ENCODE measurements at places on chromosomes 7 and 10.

- peak; percentile 52 for DNase-seq
- H3K36me3 ChIP-seq = peaks cover 8% of the 10 kb centered on the region
- H3K27me3 ChIP-seq = no peaks in the 10 kb centered on the region
- H3K27ac ChIP-seq = no peak overlapping the region
- peaks cover 2% of the 10 kb centered on the region for H3K4me1 ChIP-seq
- H3K4me3 ChIP-seq = no peak overlapping the region
Measured at GRCh38 chr10:58291538-58292174, 22.7 kb downstream of the CISD1 start.

- DNase-seq = no peak
- H3K27ac ChIP-seq = no peak overlapping the region
- no peaks in the 10 kb centered on the region for H3K27me3 ChIP-seq
- no peaks in the 10 kb centered on the region for H3K4me1 ChIP-seq
- H3K36me3 ChIP-seq = no peaks in the 10 kb centered on the region
Measured at GRCh38 chr10:124579011-124579399, 117.4 kb downstream of the LHPP start.

- peaks cover 6% of the 10 kb centered on the region for H3K4me1 ChIP-seq
- no peaks in the 10 kb centered on the region for H3K36me3 ChIP-seq
- DNase-seq = no peak
- H3K27ac ChIP-seq = no peak overlapping the region
- H3K4me3 ChIP-seq = no peak overlapping the region
- no peaks in the 10 kb centered on the region for H3K27me3 ChIP-seq
Measured at GRCh38 chr7:14446829-14447228, 455.7 kb downstream of the DGKB start.

DNA sequence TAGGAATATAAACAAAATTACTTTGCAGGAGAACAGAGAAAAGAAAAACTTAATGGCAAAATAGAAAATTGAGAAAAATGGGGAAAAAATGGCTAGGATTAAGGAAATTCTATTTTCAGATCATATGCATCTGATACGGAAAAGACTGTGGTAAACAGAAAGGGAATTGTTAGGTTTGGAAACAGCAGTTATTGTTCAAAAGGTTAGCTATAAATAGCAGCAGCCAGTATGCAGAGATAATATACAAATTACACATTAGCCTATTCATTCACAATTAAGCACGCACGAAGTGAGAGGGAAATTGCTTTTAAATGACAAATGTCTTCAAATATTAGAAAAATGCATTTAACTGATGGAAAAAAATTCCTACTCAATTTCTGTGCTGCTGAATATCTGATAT, 224.1 kb upstream of the FAM3C start:
- no peaks in the 10 kb centered on the region for H3K4me1 ChIP-seq
- no peak for DNase-seq
- no peaks in the 10 kb centered on the region for H3K36me3 ChIP-seq
- no peak overlapping the region for H3K27ac ChIP-seq
- H3K27me3 ChIP-seq = no peaks in the 10 kb centered on the region
- no peak overlapping the region for H3K4me3 ChIP-seq

DNA sequence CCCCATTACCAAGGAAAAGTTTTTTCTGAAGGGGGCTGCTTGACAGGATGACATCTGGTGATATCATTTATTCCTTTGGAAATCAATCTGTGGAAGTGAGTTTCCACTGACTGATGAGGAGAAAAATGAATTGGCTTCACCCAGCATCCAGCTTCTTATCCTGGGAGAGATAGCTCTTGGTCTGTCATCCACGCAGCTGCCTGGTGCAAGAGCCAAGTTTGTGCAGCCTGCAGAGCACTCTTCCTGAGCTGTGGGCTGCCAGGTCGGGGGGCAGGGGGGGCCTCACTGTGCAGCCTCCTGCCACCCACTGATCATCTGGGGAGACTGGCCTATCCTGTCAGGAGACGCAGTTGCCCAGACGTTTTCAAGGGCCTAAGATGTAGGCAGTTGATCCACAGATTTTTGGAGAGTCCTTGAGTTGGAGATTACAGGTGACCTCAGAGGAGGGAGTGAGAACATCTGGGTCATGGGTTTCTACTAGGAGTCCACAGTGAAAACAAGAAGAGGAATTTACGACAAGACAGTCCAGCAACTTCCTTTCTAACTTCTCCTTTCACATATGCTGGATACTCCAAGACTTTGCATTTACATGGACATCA, 75.4 kb downstream of the EGFR start:
- DNase-seq = no peak
- no peak overlapping the region for H3K4me3 ChIP-seq
- H3K4me1 ChIP-seq = no peaks in the 10 kb centered on the region
- no peaks in the 10 kb centered on the region for H3K36me3 ChIP-seq
- H3K27me3 ChIP-seq = peaks cover 5% of the 10 kb centered on the region
- H3K27ac ChIP-seq = no peak overlapping the region

DNA sequence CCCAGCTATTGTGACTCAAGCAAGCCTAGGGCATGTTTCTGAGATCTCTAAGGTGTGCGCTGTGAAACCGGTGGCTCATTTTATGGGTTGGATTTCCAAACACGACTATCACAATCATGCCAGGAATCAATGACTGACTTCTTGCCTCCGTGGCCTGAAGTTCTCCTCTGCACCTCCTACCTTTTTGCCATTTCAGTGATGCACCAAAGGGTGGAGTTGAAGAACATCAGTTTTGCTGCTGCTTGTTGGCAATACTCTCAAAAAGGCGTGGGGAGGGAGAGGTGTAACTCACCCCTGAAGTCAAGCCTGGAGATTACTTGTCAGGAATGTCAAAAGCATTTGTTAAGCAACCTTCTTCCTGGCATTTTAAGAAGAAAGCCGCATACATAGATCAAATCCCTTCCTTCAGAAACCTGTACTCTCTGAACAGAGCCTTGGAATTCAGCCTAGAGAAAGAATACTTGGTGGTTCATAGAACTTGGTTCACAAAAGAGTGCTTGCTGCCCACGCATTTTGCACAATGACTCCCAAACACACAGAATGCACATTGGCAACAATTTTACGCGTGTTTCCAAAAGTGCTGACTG, 41.0 kb downstream of the KIAA1217 start:
- no peaks in the 10 kb centered on the region for H3K36me3 ChIP-seq
- no peaks in the 10 kb centered on the region for H3K4me1 ChIP-seq
- no peaks in the 10 kb centered on the region for H3K27me3 ChIP-seq
- DNase-seq = no peak

- no peak overlapping the region for H3K27ac ChIP-seq
- DNase-seq = no peak
- H3K36me3 ChIP-seq = no peaks in the 10 kb centered on the region
Measured at GRCh38 chr10:69679736-69680135, 49.7 kb downstream of the FAM241B start.

Data from activated naive CD4-positive, alpha-beta T cell treated with anti-CD3 and anti-CD28 coated beads, Interleukin-2, amount 10 ng/mL, durations not matched to agents 7 days and 5 days (primary cell).